ENCODE measurements at places on chromosomes 16 and 17.

DNA sequence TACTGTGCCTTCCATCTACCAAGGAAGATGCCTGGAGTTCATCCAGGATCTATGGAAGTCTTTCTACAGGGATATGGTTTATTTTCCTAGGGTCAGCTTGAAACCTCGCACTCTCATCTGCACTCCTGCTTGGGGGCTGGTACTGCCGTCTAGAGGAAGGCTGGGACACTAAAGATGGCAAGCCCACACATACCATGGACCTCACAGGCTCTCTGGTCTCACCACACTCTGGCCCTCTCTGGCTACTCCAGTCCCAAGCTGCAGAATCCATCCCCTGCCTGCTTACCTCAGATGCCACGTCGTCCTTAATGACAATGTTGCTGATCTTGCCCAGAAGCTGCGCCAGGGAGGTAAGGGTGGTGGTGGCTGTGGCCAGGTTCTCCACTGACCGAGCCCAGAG lies 2.1 kb upstream of the UNC119 start:
- DNase-seq: no peak

GRCh38 chr16:64122177-64122576 lies 999.7 kb downstream of the CDH11 start:
- no peak for DNase-seq

DNA sequence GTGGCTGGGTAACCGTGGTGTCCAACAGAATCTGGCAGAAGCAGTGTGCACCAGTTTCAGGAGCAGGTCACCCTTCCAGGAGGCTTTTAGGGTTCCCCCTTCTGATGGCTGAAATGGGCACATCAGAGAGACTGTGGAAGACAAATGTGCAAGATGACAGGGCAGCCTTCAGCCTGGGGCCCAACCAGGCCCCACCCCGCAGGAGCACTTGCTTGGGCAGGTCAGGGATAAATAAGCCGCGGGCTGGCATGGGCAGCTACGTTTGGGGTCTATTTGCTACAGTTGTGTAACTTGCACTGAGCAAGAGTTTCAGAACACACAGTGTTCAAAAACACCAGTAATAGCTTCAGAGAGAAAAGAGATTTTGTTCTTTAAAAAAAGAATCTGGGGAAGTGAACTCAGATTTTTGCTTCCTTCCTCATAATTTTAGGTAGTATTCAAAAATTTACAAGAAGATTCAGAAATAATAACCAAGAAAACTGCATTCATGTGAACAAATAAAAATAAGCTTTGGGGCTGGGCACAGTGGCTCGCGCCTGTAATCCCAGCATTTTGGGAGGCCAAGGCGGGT lies 44.9 kb upstream of the BAHCC1 start:
- no peak for DNase-seq

GRCh38 chr16:51723036-51723724 lies 572.1 kb upstream of the SALL1 start:
- no peak for DNase-seq

- no peak for DNase-seq
Observed at GRCh38 chr17:29686993-29687590, 64.4 kb upstream of the CORO6 start.
